Esophagus squamous epithelium (tissue), 5 donors: ENCODE measurements at places on chromosomes 7 and 10. TPM values are rescaled to one million over a fixed set of nuclear protein-coding genes. Genes with fewer than 3 reads are reported as not detected.

The ENTPD1 gene
- 9.9 TPM for total RNA-seq

The BTBD16 gene
- total RNA-seq, result not detected

The GPR37 gene
- 17.0 TPM for total RNA-seq

The PCGF6 gene
- total RNA-seq, result 9.5 TPM

The SLC16A9 gene
- total RNA-seq, result 7.8 TPM

DNA sequence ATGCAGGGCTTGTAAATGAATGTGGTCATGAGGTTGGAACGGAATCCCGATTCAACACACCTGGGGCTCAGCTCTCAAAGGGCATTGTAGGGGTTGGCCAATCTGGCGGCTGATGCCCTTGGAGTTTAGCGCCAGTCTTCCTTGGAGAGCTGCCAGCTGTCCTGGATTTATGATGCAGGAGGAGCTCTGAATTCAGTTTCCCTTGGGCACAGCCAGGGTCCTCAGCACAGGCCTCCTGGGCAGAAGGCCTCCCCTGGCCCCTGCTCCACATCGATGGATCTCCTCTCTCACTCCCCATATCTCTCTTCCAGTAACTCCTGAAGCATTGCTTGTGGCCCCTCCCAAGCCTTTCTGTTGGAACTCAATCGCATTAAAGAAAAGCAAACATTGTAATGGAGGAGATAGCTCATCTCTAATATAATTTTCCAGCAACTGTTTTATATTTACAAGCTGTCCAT lies 985 bp upstream of the CYTH3 start:
- no peak for DNase-seq

DNA sequence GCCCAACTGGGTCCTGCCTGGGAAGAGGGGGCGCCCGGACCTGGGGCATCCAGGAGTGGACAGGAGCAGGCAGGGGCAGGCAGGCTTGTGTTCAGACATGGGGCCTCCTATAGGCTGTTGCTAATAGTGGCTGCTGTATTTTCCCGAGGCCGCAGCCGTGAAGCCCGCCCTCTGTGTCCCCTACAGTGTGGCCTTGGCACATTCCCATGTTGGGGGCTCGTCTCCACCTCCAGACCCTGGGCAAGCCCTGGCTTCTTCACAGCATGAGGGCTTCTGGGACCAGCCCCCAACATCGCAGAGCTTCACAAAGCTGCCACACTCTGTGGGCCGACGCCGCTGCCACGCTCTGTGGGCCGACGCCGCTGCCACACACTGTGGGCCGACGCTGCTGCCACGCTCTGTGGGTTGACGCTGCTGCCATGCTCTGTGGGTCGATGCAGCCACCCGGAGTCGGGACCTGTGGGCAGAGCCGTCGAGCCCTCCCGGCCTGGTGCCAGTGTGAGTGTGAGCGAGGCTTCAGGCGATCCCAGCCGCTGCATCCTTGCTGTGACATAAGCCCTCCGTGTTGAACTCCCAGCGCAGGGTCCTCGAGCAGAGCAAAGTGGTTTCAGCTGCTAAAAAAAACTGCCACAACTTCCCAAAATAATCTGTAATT lies 109.0 kb downstream of the INPP5A start:
- no peak for DNase-seq

DNA sequence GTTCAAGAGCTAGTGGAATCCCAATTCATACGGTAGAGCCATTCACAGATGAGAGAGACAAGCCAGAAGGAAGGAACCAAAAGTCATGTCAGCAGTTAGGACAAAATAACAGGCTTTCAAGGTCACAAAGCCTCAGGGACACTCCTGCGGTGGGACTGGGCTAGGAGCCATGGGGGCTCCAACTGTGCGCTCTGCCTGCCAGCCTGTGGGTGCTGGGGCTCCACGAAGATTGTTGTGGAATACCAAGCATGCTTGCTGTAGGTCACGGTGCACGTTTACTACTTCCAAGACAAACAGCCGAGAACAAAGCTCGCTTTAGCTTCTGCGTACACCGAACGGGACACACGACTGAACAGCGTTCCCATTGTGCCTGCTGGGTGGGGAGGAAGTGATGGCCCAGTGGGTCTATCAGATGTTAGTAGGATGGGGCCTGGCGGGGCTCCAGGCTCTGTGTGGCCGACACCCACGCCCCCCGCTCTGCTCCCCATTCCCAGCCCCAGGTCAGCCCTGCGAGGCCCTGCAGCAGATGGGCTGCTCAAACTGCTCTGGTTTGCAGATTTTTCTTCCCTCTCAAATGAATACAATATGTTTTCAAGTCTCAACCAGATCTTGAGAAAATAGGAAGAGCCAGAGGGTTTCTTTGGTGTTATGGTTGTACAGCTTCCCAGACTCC lies 158.9 kb downstream of the EGFR start:
- no peak for DNase-seq

DNA sequence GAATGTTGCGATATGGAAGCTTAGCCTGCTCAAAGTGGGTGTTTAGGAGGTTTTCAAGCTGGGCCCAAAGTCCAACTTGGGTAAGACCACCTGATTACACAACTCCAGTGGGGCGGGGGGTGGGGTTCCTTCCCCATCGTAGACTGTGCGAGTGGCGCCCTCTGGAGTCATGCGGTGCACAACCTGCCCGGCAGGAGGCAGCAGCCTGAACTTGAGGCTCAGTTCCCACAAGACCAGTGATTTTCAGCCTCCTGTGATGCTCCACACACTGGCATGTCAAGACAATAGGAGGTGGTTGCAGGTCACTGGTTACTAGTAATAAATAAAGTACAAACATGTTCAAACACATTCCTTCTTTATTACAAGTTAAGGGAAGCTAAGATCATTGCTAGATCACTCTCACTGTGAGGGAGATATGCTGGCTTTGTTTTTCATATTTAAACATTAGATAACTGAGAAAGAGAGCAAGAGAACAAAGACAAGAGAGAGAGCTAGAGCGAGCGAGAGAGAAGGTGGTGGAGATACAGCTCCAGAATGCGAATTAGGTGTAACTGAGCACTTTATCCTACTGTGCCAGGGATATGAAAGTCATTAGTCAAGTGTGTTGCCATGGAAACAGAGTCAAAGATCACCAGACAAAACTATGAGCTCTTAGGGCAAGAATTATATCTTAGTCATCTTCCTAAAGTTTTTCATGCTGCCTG lies 97.4 kb upstream of the BMPER start:
- DNase-seq, result no peak

DNA sequence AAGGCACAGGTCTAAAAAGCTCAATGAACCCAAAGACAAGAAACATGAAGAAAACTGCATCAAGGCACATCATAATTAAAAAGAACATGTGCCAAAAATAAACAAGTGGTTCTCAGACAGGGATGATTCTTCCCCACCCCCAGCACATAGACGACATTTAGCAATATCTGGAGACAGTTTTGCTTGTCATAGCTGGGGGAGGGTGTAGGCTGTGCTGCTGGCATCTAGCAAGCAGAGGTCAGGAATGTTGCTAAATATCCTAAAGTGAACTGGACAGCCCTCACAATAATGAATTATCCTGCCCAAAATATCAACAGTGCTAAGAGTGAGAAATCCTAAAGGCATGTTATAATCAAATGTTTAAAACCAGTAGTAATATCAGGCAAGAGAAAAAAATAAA lies 122.6 kb downstream of the MICU1 start:
- no peak for DNase-seq

DNA sequence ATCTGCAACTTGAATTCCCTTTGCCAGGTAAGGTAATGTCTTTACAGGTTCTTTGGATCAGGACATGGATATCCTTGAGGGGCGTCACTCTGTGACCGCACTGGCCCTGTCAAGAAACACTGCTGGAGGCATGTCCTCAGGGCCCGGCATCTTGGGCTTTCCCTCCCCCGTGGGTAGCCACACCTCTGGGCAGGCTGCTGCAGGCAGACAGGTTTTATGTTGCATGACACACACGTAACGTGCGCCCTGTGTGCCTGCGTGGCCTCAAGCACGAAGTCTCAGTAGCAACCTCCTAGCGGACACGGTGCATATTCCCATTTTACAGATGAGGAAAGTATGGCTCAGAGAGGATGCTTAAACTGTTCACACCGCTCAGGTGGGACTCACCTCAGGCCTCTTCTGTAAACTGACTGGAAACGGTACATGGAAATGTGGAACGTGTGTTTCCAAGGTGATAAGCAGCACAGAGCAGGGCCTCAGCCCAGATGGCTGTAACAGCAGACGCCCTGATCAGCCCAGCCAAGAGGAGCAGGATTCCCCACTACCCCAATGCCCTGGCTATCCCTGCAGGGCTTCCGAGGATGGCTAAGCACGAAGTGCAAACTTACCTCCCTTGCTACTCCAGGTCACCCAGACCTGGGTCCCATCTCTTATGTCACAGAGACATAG lies 553.6 kb downstream of the TCERG1L start:
- DNase-seq, result no peak

- DNase-seq, result no peak
Measured at GRCh38 chr10:131561897-131562296, 250.4 kb upstream of the TCERG1L start.

DNA sequence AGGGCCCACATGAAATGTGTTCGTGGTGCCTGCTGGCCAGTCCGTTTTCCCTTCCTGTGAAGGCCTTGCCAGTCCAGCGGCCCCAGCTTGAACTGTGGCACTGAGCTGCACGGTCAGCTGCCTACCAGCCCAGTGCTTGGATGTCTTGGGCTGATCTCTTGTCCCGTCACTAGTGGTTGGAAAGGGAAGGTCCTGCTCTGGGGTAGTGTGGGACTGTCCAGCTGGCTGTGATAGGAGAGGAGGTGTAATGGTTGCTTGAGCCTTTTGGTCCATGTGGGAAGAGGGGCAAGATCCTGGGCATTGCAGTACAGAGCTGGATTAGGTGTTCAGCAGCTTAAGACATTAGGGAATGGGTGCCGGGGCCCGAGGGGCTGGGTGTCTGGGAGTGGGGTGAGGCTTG lies 15.0 kb downstream of the BUD23 start:
- no peak for DNase-seq

- DNase-seq, result no peak
Measured at GRCh38 chr10:31001740-31002139, 29.9 kb downstream of the ZNF438 start.

- DNase-seq, result no peak
Measured at GRCh38 chr7:31122649-31123058, 70.5 kb downstream of the ADCYAP1R1 start.

DNA sequence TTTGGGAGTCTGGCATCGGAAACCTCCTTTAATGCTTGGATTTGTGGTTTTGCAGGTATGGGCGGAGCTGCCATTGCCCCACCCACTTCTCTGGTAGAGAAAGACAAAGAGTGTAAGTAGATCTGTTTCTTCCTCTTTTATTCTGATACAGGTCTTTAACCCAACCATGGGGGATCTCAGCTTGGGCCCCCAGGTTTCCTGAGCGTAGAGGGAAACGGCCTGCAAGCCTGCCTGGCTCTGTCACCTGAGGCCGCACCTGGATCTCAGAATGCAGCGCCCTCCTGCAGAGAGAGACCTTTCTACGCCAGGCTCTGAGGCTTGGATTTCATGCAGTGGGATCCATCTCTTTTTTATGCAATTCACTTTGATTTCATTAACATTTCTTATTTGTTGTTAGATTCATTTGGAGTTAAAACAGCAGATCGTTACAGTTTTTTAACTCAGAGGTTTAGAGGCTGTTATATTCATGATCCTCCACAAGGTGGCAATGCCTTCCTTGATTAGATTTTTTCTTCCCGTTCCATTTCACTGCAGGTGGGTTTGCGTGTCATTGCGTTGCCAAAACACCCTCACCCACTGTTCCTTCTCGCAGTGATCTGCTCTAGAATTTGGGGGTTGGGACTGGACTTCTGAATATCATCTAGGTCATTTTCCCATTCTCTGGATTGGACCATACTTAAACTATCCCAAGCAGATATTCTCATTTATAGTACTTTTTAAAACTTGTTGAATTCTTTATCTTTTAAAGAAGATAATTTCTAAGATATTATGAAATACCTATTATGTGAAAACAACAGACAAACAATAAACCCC lies 20.0 kb downstream of the RBM17 start:
- DNase-seq, result no peak

GRCh38 chr7:51070151-51070550 lies 246.5 kb downstream of the COBL start:
- DNase-seq, result no peak

DNA sequence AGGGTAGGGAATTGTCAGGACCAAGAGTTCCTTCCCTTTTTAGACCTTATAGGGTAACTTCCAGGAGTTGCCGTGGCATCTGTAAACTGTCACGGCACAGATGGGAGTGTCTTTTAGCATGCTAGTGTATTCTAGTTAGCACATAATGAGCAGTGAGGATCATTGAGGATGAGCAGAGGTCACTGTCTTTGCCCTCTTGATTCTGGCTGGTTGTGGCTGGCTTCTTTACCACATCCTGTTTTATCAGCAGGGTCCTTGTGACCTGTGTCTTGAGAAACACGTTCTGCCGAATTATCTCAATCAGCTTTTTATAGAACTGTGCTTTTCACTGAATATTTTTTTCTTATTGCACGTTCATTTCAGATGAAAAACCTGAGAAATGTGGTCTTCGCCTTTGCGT lies 41.5 kb downstream of the MINPP1 start:
- no peak for DNase-seq

DNA sequence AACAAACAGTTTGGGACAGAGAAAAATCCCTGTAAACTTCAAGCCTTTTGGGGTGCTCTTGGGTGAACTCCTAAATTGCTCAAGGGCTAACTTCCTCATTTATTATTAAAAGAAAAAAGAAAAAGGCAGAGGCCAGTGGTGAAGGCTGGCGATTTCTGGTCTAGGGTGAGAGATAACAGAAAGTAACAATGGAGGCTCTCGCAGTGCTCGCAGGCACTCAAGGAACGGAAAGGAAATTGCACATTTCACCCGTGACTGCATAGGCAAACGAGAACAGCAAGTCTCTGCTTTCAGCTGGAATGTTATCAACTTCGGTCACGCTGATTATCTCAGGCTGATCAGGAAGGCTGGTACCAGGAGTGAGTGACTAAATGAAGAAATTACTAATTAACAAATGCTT lies 70.7 kb downstream of the PRKAG2 start:
- DNase-seq, result no peak

DNA sequence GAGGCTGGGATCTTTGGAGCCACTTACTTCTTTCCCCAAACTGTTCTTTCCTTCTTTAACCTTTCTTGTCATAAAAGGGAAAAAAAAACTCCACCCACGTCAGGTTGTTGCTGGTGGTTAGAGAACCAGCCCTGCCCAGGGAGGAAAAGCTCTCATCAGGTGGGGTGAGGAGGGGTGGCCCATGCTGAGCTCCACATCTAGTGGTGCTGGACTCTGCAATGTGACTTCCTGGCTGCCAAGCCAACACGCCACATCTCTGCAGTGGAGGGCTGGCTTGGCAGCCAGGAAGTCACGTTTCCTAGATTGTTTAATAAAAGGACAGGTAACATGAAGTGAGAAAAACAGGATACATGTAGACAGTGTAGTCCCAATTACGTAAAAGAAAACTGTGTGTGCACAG lies 37.4 kb downstream of the WIPF3 start:
- DNase-seq, result no peak

GRCh38 chr7:114786455-114786854 lies 135.4 kb upstream of the MDFIC start:
- no peak for DNase-seq

GRCh38 chr10:61138708-61139591 lies 195.0 kb upstream of the RHOBTB1 start:
- no peak for DNase-seq
